ENCODE measurements at places on chromosomes 6 and 20.

GRCh38 chr20:13868331-13868730 is 83.5 kb downstream of the NDUFAF5 start:
- no peak for ATAC-seq

DNA sequence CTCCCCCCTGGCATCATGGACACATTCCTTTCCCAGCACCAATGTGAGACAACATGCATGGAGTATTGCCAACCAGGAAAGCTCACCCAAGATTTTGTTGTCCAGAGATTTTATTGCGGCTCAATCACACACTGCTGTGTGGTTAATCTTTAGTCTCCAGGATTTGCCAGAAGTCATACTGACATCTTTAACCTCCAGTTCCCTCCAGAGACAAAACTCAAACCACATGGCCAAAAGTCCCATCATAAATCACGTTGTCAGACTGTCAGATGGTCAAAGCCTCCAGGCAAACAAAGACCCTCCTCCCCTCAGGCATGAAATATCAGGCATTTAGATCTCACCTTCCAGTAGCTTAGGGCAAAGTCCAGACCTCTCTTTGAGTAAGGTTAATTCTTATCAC is 97.3 kb upstream of the OPRM1 start:
- no peak for ATAC-seq

DNA sequence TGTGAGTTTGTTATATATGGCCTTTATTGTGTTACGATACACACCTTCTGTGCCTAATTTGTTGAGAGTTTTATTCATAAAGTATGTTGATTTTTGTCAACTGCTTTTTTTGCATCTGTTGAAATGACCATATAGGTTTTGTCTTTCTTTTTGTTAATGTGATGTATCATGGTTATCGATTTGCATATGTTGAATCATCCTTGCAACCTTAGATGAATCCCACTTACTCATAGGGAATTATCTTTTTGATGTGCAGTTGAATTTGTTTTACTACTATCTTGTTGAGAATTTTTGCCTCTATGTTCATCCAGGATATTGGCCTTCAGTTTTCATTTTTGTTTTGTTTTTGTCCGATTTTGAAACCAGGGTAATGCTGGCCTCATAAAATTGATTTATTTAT is 45.7 kb upstream of the TPD52L1 start:
- no peak for ATAC-seq

DNA sequence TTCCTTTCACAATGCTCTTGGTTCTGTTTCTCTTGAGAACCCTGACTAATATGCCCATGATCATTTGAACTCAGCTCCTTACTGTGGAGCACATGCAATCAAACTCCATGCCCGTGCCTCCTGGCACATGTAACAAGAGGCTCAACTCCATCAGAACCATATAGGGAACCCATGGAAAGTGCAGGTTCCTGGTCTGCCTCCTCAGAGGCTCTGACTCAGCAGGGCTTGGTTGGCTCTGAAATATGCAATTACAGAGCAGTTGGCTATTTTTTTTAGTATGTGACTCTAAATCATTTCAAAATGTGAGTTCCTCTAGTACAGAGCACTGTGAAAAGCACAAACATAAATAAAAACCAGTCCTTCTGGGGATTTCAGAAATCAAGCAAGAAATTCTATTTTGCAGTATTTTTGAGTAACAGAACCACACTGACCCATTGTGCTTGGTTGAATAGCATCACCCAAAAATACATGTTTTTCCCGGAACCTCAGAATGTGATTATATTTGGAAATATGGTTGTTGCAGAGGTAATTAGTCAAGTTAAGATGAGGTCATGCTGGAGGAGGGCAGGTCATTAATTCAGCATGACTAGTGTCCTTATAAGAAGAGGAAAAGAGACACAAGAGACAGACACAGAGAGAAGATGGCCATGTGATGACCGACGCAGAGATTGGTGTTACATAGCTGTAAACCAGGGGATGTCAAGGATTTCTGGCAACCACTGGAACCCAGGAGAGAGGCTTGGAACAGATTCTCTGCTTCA is 13.2 kb upstream of the MAP3K4 start:
- ATAC-seq: no peak

DNA sequence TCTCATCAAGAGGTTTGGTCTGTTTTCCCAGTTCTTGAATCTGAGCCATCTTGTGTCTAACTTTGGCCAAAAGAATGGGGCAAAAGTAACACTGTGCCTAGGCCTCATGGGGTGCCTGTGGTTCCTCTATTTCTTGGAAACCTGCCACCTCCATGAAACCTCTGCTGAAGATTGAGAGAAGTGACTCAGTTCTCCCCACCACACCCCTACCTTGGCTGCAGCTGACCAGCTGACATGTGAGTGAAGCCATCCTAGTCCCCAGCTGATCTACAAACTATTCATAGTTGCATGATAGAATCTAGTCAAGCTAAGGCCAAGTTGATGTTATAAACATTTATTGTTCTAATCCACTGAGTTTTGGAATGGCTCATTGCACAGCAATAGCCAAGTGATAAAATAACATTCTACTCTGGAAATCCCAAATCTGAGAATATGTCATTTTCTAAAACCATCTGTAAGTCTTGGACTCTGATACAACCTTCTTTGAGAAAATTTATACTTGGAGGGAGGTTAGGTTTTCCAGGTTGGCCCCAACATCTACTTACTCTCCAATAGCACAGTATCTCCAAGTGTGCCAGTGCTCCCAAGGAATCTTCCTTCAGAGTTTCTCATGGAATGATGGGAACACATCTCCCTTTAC is 107.0 kb upstream of the SMLR1 start:
- no peak for ATAC-seq

- ATAC-seq: no peak
Measured at GRCh38 chr20:47669927-47670890, 115.1 kb downstream of the SULF2 start.

GRCh38 chr6:138785079-138785478 is 10.8 kb upstream of the ECT2L start:
- no peak for ATAC-seq

- no peak for ATAC-seq
Measured at GRCh38 chr20:5989539-5989938, 39.1 kb downstream of the MCM8 start.

- no peak for ATAC-seq
Measured at GRCh38 chr6:5666695-5667094, 340.0 kb downstream of the NRN1 start.

GRCh38 chr20:23178806-23179205 is 92.7 kb upstream of the CD93 start:
- ATAC-seq: no peak

GRCh38 chr6:37758234-37758633 is 60.6 kb upstream of the MDGA1 start:
- ATAC-seq: no peak

- ATAC-seq: no peak
Measured at GRCh38 chr6:53325785-53326184, 23.0 kb downstream of the ELOVL5 start.

DNA sequence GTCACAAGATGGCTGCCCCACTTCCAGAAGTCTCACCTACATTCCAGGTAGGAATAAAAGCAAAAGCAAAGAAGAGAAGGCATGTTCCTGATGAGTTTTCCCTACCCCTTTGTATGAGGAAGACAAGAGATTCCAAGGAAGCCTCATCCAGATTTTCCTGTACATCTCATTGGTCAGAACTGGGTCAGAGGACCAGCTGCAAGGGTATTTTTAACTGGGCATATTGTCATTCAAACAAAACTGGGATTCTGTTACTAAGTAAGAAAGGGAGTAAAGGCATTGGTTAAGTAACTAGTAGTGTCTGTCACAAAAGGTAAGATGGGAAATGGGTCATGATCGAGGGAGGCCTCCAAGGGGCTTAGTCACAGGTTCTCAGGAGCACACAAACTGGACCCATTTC is 28.2 kb upstream of the RIMS4 start:
- no peak for ATAC-seq

DNA sequence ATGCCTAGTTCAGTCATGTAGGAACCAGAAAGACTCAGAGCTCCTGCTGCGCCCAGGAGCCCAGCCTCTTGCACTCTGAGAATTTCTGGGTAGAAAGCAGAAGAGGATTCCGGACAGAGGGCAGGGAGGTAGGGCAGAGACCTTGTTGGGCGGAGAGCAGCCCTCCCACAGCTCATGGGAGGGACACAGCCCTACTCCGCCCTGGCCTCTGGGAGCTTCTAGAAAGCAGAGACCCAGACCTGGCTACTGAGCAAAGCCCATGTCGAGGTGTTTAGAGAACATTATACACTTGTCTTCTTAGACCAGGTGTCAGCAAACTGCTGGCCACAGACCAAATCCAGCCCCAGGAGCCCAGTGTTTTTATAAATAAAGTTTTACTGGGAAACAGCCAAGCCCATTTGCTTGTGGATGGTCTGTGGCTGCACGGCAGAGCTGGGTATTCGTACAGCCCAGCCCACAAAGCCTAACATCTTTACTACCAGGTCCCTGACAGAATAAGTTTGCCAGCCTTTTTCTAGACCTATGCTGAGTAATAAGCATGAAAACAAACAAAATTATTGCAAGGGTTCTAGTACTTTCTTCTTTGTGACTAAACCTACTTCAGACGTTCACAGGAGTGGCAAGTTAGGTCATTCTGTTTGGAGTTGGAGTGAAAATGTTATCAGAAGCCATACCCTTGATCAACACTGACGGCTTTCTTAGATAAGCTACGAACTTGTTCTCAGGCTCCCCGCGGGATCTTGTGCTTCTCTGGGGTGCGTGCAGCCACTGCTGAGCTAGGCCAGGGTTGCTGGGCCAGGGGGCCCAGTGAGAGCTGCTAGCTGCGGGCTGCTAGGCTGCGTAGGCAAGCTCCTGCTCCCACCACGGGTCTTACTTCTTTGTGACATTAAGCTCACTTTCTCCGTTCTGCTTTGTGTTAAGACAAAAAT is 235.1 kb upstream of the FOXQ1 start:
- ATAC-seq: no peak

DNA sequence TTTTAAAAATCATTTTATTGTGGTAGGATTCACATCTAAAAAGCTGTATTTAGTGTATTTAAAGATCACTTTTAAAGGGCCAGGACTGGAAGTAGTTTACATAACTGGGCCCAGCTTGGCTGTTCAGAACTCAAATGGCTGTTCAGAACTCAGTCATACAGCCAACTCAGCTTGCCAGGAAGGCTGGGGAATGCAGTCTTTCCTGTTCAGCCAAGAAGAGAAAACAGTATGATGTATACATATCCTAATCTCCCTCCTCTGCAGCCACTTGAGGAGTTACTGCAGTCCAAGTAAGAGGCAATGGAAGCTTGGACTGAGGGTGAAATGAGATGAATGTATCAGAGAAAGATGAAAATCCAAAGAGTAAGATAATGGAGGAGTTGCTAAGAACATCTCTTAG is 24.6 kb downstream of the DSTN start:
- no peak for ATAC-seq

DNA sequence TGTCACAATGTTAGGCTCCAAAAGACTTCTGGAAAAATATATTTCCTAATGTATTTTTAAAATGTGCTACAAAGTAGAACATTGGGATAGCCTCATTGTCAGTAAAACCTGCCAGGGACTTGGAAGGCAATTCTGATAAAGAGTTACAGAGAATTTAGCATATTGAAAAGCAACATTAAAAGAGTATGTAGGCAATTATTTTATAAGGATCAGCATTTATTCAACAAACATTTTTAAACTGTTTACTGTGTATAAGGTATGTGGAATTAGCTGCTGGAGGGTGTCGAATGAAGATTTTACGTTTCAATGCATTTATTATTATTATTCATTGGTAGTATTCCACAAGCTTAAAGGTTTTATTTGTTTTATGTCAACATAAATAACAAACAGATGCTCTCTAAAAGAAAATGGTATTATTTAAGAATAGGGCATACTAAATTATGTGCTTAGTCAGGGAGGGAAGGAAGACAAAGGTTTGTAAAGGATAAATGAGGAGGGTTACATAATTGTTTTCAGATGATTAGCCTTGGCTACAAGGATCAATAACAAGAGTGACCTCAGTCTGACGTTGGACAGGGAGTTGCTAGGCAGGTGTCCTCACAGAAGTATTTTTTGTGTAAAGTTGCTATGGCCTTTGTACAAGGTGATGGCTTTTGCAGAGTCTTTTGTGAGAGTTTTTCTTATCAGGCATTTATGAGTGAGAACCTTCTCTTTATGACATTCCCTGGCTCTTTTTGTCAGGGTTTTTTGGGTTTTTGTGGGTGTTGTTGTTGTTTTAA is 313.4 kb upstream of the PLCB4 start:
- no peak for ATAC-seq

DNA sequence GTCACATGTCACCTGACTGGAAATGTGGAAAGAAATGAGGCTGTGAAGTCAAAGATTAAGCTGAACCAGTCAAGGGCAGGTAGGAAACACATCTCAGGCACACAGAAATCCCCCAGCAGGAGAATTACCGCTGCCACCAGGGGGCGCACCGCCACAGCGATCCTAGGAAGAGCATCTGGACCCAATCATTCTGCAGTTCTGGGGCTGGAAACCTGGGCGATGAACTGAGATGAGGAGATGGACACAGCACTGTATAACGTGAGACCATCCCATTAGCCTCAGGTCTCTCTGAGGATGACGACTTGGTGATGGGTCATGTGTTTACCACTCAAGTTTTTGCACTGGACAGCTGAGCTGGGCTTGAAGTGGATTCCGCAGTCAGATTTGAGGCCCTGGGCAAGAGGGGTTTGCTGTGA is 6.5 kb upstream of the SLC24A3 start:
- ATAC-seq: peak; percentile 36

DNA sequence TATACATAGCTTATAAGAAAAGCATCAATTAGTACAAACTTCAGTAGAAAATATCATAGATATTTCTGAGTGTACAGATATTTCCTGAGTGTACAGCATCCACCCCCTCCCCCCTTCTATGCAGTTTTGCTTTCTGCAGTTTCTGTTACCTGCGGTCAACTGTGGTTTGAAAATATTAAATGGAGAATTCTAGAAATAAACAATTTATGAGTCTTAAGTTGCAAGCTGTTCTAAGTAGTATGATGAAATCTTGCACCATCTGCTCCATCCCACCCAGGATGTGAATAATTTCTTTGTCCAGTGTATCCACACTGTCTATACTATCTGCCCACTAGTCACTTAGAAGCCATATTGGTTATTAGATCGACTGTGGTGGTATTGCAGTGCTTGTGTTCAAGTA is 15.8 kb upstream of the GPR63 start:
- ATAC-seq: no peak

DNA sequence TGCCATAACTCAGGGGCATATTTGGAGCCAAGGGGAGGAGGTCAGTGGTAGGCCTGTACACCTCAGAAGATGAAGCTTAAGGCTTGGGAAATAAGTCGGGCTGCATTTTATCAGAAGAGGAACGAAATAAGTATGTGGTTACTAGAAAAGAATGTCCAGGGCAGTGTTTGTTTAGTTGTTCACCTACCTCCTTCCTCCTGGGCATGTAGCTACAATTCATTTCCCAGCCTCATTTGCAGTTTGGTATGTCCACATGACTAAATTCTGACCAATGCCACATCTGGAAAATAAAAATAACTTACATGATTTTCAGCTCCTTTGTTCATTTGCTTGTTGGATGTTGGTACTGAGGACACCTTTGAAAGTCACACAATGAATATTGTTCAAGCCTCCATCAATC is 294.5 kb upstream of the RGS17 start:
- no peak for ATAC-seq

DNA sequence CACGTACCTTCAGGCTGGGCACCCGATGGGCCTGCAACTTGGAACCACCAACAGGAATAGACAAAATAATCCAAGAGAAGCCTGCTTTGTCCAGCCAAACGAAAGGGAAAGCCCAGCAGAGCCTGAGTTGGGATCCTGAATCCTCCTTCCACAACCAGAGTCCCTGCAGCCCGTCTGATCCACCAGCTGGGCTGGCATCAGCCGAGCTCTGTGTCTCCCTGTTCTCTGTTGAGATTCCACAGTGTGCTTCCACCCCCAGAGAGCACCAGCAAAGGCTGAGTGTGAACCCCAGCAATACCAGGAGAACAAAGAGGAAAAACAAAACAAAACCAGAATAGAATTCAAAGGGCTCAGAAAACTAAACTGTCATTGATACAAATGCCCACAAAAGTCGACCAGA is 104.2 kb upstream of the PRND start:
- no peak for ATAC-seq

All from stimulated activated memory B cell treated with anti-CD40 and anti-IgM and Interleukin-4, amounts not matched to agents 10 μg/mL and 1 μg/mL and 100 μg/mL, for 72 hours (primary cell).